ENCODE measurements at places on chromosomes 5 and 9.

GRCh38 chr9:107999011-107999410, 509.4 kb upstream of the KLF4 start:
- DNase-seq, result no peak

GRCh38 chr9:36963346-36963745, 70.7 kb downstream of the PAX5 start:
- no peak for DNase-seq

DNA sequence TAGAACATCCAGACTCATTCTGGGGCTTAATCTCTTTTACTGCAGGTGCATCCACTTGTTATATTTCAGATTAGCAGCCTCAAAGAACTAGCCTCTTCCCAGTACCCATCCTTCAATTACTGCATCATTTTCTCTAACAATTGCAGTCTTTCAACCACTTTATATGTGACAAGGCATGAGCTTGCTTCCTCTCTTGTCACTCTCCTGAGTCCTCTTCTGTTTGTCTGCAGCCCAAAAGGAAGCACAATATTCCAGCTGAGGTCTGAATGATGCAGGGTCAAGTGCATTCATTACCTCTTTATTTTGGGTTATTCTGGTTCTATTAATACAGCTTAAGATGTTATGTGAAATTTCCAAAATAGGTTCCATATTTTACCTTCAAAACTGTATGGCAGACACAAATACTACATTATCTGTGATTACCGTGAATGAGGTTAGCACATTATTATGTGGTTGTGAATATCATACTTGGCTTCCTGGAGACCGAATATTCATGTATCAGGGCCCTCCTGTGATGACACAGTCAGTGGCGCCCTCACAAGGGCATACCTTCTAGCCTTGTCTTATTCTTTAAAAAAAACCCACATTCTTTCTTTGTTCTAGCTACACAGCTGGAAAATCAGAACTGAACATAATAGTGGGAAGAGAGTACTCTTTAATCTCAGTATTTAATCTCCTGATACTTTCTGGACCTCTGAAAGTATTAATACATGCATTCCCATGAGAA, 323.8 kb downstream of the PDE4D start:
- DNase-seq, result no peak

DNA sequence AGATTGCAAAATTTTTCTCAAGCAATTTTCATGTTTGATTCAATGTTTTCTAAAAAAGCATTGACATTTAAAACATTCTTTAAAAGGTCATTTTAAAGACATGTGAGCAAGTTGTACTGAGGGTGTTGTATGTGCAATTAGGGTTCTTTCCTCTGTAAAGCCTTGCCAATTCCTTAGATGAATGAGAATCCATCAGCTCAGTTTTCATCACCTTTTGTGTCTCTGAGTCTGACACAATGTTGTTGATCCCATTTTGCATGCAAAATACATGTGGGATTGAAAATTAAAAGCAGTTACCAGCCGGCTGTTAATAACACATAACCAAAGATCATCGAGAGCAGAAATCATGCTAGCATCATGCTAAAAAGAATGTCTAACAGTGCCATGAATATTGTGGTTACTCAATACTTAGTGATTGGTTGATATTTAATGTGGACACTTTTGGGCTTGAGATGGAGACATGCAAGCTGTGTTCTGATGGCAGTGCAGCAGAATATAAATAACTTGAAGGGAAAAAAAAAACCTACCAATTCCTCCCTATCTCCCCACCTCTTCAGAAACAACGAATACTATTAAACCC, 57.7 kb downstream of the FGF10 start:
- DNase-seq, result no peak

DNA sequence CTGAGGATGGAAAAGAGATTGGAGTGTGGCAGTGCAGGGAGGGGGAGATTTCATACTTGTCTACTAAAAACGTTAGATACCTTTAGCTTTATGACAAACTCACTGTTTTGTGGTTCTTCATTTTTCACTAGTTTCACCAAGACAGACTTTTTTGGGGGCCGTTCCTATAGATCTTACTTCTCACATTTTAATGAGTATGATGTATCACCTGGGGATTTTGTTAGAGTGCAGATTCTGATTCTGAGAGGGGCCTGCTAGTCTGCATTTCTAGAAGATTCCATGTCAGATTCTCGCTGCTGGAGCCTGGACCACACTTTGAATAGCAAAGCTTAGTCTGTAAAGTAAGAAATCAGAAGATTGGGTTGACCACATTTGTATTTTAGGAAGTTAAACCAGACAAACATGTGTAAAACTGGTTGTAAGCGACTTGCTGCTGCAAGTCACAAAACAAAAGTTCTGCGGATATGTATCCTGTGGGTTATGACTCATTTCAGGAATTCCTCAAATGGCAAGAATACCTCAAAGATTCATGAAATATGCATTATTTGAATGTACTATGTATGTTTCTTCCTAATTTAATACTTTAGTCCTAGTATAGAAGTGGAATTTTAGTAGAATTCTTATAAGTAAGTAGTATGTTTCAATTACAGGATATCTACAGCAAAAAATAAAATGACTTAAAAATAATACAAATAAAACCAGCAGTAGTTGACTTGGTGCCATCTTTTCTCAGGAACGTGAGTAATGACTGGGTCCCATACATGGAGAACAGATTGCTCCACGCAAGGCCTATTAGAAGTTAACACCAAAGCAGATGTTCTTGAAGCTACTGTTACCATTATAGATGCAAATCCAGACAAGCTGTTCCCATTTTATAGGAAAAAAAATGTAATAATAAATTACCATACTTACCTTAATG, 27.8 kb downstream of the NFIL3 start:
- DNase-seq, result no peak

- DNase-seq, result no peak
Observed at GRCh38 chr9:106859957-106860720, 2.8 kb upstream of the ZNF462 start.

DNA sequence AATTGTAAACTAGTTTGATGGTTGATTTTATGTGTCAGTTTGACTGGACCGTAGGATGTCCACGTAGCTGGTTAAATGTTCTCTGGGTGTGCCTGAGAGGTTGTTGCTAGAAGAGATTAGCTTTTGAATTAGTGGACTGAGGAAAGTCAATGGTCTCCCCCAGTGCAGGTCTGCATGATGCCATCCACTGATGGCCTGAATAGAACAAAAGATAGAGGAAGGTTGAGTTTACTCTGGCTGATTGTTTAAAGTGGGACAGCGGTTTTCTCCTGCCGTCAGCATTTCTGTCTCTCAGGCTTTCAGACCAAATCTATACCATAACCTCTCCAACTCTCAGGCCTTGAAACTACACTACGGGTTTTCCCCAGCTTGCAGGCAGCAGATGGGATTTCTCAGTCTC, 899.2 kb upstream of the WWC1 start:
- no peak for DNase-seq

GRCh38 chr5:32760091-32760509, 49.0 kb downstream of the NPR3 start:
- no peak for DNase-seq
